ENCODE measurements at places on chromosomes 5 and 9. TPM values are rescaled to one million over a fixed set of nuclear protein-coding genes. Genes with fewer than 3 reads are reported as not detected.

SPINK1 gene
- total RNA-seq: not detected

PRDM9 gene
- not detected for total RNA-seq

CEL gene
- total RNA-seq: 0.57 TPM

PCDH12 gene
- under 0.01 TPM for total RNA-seq

TEX48 gene
- total RNA-seq: not detected

ORM2 gene
- not detected for total RNA-seq

CXCL14 gene
- total RNA-seq: not detected

LHX6 gene
- total RNA-seq: not detected

UBE2B gene
- total RNA-seq: 7.2 TPM

CTXN3 gene
- total RNA-seq: not detected

RETREG1 gene
- total RNA-seq: 4.0 TPM

C9orf50 gene
- not detected for total RNA-seq

IFNA2 gene
- total RNA-seq: not detected

DMRTA1 gene
- 2.4 TPM for total RNA-seq

SHROOM1 gene
- total RNA-seq: 13.4 TPM

ESM1 gene
- total RNA-seq: 0.98 TPM

TMEM252 gene
- not detected for total RNA-seq

SLC6A19 gene
- not detected for total RNA-seq

IFNA21 gene
- not detected for total RNA-seq

COL23A1 gene
- total RNA-seq: not detected

All from LHCN-M2 (cell line).